ENCODE measurements at places on chromosomes 1 and 21. TPM values are rescaled to one million over a fixed set of nuclear protein-coding genes. Genes with fewer than 3 reads are reported as not detected.

Gene FNDC5
- 18.8 TPM for total RNA-seq

DNA sequence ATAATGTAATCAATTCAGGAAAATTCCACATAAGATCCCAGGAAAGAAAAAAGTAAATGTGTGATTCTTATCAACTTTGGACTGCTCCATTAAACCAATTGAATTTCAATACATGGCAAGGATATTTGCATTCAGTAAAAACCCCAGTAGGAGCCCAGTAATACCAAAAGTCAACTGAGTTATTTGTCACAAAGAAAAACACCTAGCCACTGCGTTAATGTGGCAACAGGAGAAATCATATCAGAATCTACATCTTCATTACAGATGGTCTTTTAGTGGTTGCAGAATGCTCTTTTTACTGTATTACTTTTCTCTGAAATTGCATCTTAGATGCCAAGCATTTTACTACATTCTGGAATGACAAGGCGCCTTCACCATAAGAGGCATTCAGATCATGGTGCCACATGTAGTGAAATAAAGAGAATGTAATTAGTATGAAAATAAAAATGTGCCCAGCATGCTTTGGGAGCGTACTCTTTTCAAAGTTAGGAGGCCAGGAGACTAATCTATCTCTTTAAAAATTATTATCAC is 180.7 kb downstream of the PATJ start:
- DNase-seq: no peak
- H3K36me3 ChIP-seq: no peaks in the 10 kb centered on the region
- H3K4me3 ChIP-seq: no peak overlapping the region

Gene AMY1B
- total RNA-seq: not detected

DNA sequence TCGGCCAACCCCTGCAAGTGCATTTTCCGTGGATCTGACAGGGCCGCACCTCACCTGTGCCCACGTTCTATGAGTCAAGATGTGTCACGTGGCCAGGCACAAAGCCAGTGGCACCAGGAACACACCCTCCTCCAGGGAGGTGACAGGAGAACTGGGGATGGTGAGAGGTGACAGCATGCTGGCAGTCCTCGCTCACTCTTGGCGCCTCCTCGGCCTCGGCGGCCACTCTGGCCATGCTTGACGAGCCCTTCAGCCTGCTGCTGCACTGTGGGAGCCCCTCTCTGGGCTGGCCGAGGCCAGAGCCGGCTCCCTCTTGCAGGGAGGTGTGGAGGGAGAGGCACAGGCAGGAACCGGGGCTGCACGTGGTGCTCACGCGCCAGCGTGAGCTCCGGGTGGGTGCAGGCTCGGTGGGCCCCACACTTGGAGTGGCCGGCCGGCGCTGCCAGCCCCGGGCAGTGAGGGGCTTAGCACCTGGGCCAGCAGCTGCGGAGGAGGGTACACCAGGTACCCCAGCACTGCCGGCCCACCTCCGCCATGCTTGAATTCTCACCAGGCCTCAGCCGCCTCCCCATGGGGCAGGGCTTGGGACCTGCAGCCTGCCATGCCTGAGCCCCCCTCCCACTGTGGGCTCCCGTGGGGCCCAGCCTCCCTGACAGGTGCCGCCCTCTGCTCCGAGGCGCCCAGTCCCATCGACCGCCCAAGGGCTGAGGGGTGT is 11.6 kb upstream of the TTC34 start:
- DNase-seq: no peak
- no peak overlapping the region for H3K27ac ChIP-seq
- no peaks in the 10 kb centered on the region for H3K36me3 ChIP-seq
- H3K27me3 ChIP-seq: no peaks in the 10 kb centered on the region
- H3K4me1 ChIP-seq: no peaks in the 10 kb centered on the region

- DNase-seq: no peak
- H3K4me3 ChIP-seq: no peak overlapping the region
- no peak overlapping the region for H3K27ac ChIP-seq
- no peaks in the 10 kb centered on the region for H3K27me3 ChIP-seq
- H3K36me3 ChIP-seq: no peaks in the 10 kb centered on the region
- H3K4me1 ChIP-seq: no peaks in the 10 kb centered on the region
These were observed 402.1 kb downstream of the SETD4 start for GRCh38 chr21:35658242-35658641.

GRCh38 chr1:25917996-25918395 is 11.8 kb upstream of the STMN1 start:
- H3K4me3 ChIP-seq: no peak overlapping the region
- H3K4me1 ChIP-seq: peaks cover 12% of the 10 kb centered on the region
- no peak for DNase-seq
- no peaks in the 10 kb centered on the region for H3K36me3 ChIP-seq
- no peaks in the 10 kb centered on the region for H3K27me3 ChIP-seq

Gene CITED4
- total RNA-seq: 53.5 TPM

Gene AKR7A3
- 2.5 TPM for total RNA-seq

GRCh38 chr21:38912102-38912629 is 106.4 kb downstream of the ETS2 start:
- H3K4me1 ChIP-seq: peaks cover 9% of the 10 kb centered on the region
- H3K27me3 ChIP-seq: no peaks in the 10 kb centered on the region
- no peaks in the 10 kb centered on the region for H3K36me3 ChIP-seq
- no peak for DNase-seq
- H3K27ac ChIP-seq: peak overlapping the region; percentile 84
- H3K4me3 ChIP-seq: no peak overlapping the region

Gene CATSPERE
- total RNA-seq: 1.3 TPM

- H3K27me3 ChIP-seq: no peaks in the 10 kb centered on the region
- no peak for DNase-seq
- H3K27ac ChIP-seq: peak overlapping the region; percentile 93
- H3K4me3 ChIP-seq: peak overlapping the region; percentile 96
- no peaks in the 10 kb centered on the region for H3K36me3 ChIP-seq
- H3K4me1 ChIP-seq: peaks cover 38% of the 10 kb centered on the region
These were observed 773 bp downstream of the IFNGR2 start for GRCh38 chr21:33403786-33404585.

- no peak overlapping the region for H3K27ac ChIP-seq
- H3K4me1 ChIP-seq: peaks cover 9% of the 10 kb centered on the region
- no peak for DNase-seq
- no peaks in the 10 kb centered on the region for H3K27me3 ChIP-seq
- H3K4me3 ChIP-seq: no peak overlapping the region
- no peaks in the 10 kb centered on the region for H3K36me3 ChIP-seq
These were observed 113.7 kb upstream of the PLXNA2 start for GRCh38 chr1:208357644-208358507.

Gene CXADR
- 0.28 TPM for total RNA-seq

- H3K27ac ChIP-seq: no peak overlapping the region
- peaks cover 12% of the 10 kb centered on the region for H3K4me1 ChIP-seq
- no peak for DNase-seq
- H3K27me3 ChIP-seq: no peaks in the 10 kb centered on the region
- H3K4me3 ChIP-seq: no peak overlapping the region
These were observed 56.4 kb downstream of the KIRREL1 start for GRCh38 chr1:158049853-158050252.

- H3K4me1 ChIP-seq: peaks cover 10% of the 10 kb centered on the region
- H3K4me3 ChIP-seq: no peak overlapping the region
- no peaks in the 10 kb centered on the region for H3K36me3 ChIP-seq
- H3K27me3 ChIP-seq: no peaks in the 10 kb centered on the region
- H3K27ac ChIP-seq: peak overlapping the region; percentile 36
These were observed 73.2 kb downstream of the MAN1C1 start for GRCh38 chr1:25689686-25690381.

DNA sequence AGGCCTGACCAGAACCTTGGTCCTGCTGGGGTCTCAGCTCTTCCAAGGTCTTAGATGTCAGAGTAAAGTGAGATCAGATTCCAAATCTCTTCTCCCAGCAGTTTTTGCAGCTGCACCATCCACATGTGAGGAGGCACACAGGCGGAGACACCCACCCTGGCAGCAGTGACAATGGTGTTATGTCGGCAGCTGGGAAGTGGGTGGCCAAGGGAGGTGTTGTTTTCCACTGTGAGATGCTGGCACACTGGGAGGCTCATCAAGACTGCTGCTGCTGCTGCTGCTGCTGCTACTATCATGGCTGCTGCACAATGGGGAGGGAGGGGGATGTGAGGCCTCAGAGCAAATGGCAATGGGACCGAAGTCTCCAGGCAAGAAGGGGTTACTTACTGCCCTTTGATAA is 23.6 kb downstream of the CAMK2N1 start:
- no peaks in the 10 kb centered on the region for H3K4me1 ChIP-seq
- no peaks in the 10 kb centered on the region for H3K27me3 ChIP-seq
- H3K36me3 ChIP-seq: no peaks in the 10 kb centered on the region
- H3K27ac ChIP-seq: no peak overlapping the region
- no peak overlapping the region for H3K4me3 ChIP-seq
- DNase-seq: no peak

DNA sequence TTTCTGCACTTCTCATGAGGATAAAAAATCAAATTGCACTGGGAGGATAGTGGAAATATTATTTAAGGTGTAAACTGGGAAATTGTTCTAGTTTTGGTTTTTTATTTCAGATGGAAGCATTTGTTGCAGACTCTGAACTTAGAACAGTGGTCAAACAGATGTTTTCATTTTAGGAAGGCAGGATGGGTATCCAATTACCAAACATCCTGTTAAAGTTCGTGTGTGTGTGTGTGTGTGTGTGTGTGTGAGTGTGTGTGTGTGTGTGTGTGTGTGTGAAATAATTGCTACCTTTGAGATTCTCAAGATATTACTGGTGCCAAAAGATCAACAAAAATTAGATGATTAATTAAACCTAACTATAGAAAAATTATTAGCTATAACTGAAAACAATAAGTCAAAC is 24.3 kb upstream of the DUSP10 start:
- H3K4me3 ChIP-seq: no peak overlapping the region
- no peaks in the 10 kb centered on the region for H3K4me1 ChIP-seq
- no peaks in the 10 kb centered on the region for H3K36me3 ChIP-seq
- no peak for DNase-seq

Gene ITGB2
- 166 TPM for total RNA-seq

- H3K27me3 ChIP-seq: no peaks in the 10 kb centered on the region
- H3K4me3 ChIP-seq: no peak overlapping the region
- no peaks in the 10 kb centered on the region for H3K4me1 ChIP-seq
- DNase-seq: no peak
These were observed 4.0 kb upstream of the CDA start for GRCh38 chr1:20584890-20585289.

- no peaks in the 10 kb centered on the region for H3K36me3 ChIP-seq
- H3K4me1 ChIP-seq: no peaks in the 10 kb centered on the region
- no peak overlapping the region for H3K4me3 ChIP-seq
- no peaks in the 10 kb centered on the region for H3K27me3 ChIP-seq
- H3K27ac ChIP-seq: no peak overlapping the region
These were observed 97.8 kb upstream of the ADGRL2 start for GRCh38 chr1:81702903-81703302.

Gene NPHS2
- not detected for total RNA-seq

Gene KCNT2
- 23.6 TPM for total RNA-seq

DNA sequence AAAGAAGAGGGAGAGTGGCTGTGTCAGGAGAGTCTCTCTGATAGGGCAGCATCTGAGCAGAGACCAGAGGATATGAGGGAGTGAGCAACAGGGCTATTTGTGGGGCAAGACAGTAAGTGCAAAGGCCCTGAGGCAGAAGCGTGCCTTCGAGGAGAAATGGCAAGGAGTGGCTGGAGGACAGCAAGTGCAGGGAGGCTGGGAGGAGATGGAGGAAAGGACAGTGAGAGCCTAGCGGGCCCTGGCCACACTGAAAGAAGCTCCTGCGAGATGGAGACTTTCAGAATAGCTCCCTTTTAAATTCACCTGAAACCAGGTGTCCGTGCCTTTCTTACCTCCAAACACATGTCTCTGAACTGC is 25.2 kb downstream of the EXOC8 start:
- H3K36me3 ChIP-seq: no peaks in the 10 kb centered on the region
- H3K27me3 ChIP-seq: no peaks in the 10 kb centered on the region
- DNase-seq: no peak
- H3K4me3 ChIP-seq: no peak overlapping the region
- no peaks in the 10 kb centered on the region for H3K4me1 ChIP-seq
- H3K27ac ChIP-seq: no peak overlapping the region

DNA sequence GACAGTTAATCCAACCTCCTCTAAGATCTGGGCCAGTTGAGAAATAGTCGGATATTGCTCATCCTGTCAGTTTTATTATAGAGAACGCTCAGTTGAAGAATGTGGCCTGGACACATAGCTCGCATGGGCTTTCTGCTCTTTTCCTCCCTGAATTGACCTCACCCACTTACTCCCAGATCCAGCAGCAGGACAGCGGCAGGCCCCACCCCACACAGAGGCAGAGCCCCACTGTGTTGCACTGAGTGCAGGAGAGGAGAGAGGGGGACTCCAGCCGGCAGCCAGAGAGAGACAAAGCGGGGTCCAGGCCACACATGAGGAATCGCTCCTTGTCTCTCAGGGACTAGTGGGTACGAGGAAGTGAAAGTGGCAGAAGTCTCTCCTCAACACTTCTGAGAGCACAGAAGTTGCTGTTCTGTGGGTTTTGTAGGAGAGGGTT is 78.6 kb downstream of the LAMC1 start:
- peaks cover 74% of the 10 kb centered on the region for H3K4me1 ChIP-seq
- H3K36me3 ChIP-seq: no peaks in the 10 kb centered on the region
- no peak overlapping the region for H3K4me3 ChIP-seq

- no peaks in the 10 kb centered on the region for H3K36me3 ChIP-seq
- H3K4me3 ChIP-seq: no peak overlapping the region
- no peak overlapping the region for H3K27ac ChIP-seq
These were observed 80.8 kb downstream of the SASS6 start for GRCh38 chr1:100051893-100052292.

- H3K27ac ChIP-seq: peak overlapping the region; percentile 15
- no peaks in the 10 kb centered on the region for H3K36me3 ChIP-seq
- peak overlapping the region; percentile 82 for H3K4me3 ChIP-seq
- no peak for DNase-seq
- H3K4me1 ChIP-seq: peaks cover 5% of the 10 kb centered on the region
These were observed 769 bp downstream of the GPSM2 start for GRCh38 chr1:108877348-108878159.

DNA sequence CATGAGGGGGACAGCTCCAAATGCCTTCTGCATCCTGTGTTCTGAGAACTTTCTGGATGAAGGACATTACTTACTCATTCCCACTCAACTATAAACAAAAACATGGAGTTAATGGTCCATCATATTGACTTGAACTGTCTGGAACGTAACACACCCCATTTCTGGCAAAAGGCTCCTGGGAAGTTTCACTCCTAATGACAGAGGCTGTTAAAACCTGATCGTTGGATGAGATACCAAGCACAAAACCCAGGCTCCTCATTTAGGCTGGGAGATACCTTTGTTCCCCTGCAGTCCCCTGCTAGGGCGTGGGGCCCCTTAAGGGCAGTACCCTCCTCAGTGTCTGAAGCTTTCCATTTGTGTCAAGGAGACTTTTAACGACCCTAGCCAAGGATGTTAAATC is 78.9 kb downstream of the RHOU start:
- H3K27me3 ChIP-seq: no peaks in the 10 kb centered on the region
- H3K4me1 ChIP-seq: peaks cover 12% of the 10 kb centered on the region
- no peaks in the 10 kb centered on the region for H3K36me3 ChIP-seq

Gene DNAJC6
- total RNA-seq: 3.7 TPM

Gene EYA3
- 18.7 TPM for total RNA-seq
